ENCODE measurements at places on chromosomes 4 and X.

DNA sequence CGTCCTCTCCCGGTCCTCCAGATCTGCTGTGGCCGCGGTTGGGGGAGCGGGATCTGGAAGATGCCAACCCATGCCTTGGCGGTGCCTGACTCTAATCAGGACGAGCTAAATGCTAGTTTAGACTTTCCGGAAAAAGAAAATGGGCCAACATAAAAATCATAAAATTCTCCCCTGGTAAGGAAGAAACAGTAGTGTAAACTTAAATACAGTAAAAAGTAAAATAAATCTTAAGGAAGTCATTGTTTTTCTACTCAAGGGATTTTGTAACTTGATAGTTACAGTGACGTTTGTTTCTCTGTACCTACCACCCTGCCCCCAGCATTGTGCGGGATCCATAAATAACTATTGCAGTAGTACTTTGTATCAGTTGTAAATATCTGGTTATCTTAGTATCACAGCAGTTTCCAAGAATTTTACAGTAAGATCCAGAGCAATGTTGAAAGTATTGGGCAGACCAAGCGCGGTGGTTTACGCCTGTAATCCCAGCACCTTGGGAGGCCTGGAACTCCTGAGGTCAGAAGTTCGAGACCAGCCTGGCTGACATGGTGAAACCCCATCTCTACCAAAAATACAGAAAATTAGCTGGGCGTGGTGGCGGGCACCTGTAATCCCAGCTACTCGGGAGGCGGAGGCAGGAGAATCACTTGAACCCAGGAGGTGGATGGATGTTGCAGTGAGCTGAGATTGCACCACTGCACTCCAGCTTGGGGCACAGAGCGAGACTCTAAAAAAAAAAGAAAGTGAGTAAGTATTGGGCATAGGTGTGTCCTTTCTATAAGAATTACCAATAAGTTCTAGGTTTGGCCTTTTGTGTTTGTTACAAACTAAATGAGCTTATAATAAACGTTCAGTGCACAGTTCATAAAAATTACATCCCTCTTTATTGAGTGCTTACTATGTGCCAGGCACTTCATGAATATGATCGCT lies 1.0 kb upstream of the PLA2G12A start:
- no peak for DNase-seq

- DNase-seq = peak; percentile 89
Measured at GRCh38 chrX:97672608-97673007, 788.9 kb downstream of the RPA4 start.

DNA sequence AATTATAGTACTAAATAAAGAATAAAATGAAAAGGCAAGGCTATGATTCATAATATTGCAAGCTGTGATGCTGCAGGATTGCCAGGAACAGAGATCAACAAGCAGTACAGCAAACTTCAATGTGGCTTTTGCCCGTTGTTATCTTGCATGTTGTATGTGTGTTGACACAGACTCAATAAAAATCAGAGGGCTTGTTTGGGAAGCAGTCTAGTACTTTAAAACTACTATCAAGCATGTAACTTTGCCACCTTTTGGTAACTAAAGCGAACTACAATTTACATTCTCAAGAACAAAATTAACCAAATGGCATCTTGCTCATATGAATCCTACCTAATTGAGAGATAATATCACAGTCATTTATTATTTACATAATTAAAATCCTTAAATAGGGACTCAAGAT lies 79.8 kb upstream of the GPM6A start:
- peak; percentile 78 for DNase-seq

DNA sequence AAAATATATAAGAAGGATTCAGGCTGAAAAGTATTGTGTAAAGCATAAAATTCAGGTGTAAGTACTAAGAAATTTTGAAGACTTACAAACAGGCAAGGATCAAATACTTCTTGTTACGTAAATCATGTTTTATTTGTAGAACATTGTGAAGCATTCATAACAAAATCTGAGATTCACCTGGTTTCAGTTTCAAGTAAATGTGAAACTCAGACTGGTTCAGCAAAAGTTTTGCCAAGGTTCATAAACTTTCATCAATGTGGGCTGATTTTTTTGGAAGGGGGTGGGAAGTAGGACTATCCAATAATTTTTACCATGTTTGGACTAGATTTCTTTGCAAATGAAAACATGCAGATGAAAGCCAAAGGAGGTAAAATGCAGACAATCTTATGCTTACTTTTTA lies 527.7 kb downstream of the ANKRD50 start:
- DNase-seq = no peak

- DNase-seq = no peak
Measured at GRCh38 chrX:28589046-28589445, 1.8 kb downstream of the IL1RAPL1 start.

- DNase-seq = peak; percentile 21
Measured at GRCh38 chr4:17817027-17817426, 6.2 kb downstream of the NCAPG start.

- no peak for DNase-seq
Measured at GRCh38 chrX:101393530-101394305, 2.9 kb downstream of the RPL36A start.

DNA sequence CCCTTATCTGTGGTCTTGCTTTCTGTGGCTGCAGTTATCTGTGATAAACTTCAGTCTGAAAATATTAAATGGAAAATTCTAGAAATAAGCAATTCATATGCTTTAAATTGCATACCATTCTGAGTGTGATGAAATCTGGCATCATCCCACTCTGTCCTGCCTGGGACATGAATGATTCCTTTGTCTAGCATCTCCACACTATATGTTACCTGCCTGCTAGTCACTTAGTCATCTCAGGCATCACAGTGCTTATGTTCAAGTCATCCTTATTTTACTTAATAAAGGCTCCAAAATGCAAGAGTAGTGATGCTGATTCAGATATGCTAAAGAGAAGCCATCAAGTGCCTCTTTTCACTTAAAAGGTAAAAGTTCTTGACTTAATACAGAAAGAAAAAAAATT lies 14.3 kb upstream of the RAB9B start:
- DNase-seq = no peak

DNA sequence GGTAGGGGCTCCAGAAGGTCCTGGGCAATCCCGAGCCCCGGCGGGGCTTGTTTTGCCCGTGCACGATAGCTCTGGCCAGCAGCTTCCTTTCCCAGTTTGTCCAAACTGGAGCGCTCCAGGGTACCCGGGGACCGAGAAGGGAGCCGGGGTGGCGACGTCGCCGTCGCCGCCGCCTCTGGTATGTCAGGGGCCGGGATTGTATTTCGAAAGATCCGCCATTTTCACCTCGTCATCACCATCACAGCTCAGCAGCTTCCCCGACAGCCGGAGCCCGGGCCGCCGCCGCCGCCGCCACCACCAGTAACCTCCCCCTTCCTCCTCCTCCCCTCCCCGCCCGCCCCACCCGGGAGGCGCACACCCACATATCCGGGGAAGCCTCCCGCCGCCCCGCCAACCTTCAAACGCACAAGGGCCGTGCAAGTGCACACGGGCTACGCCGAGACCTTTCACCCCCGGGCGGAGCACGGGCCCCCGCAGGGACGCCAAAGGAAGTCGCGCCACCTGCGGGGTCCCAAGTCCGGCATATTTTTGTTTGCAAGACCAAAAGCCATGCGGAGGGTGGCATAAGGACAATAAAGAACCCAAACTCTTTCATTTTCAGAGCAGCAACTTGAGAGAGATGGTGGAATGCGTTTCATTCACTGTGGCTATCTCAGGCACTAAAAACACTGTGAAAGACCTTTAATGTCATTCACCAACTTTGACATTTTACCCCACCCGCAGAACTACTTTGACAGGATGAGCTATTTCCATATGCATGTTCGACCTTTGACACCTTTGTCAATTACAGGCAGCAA lies at the start of gene LIN54:
TSS of gene LIN54 (minus strand) at position 302 of the 797 bp plus-strand sequence. CDS start 25,979 bp downstream, outside the sequence.
- DNase-seq = peak; percentile 42

DNA sequence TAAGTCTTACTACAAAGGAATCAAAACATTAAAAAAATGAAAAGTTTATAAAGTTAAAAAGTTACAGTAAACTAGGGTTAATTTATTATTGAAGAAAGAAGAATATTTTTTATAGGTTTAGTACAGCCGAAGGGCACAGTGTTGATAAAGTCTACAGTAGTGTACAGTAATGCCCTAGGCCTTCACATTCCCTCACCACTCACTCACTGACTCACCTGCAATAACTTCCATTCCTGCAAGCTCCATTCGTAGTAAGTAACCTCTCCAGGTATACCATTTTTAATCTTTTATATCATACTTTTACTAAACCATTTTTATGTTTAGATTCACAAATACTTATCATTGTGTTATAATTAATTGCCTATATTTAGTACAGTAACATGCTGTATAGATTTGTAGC lies 307.5 kb upstream of the FAM241A start:
- DNase-seq = no peak

- DNase-seq = no peak
Measured at GRCh38 chr4:144509088-144510015, 136.6 kb upstream of the HHIP start.

DNA sequence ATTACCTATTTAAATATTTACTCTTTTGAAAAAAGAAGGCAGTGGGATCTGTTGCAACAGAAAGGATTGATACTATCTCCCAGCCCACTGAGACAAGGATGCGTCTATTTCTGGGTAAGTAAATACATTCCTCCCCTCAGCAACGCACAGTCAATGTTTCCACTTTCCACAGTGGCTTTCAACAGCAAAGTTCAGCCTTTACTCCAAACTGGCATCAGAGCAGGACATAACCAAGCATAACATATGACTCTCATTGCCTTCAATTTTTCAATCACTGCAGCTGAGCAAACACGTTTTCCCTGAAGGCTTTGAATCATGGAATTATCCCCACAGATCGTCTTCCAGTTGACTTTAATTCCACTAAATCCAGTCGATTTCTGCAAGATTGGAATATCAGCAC lies 160.3 kb upstream of the FRG1 start:
- no peak for DNase-seq

DNA sequence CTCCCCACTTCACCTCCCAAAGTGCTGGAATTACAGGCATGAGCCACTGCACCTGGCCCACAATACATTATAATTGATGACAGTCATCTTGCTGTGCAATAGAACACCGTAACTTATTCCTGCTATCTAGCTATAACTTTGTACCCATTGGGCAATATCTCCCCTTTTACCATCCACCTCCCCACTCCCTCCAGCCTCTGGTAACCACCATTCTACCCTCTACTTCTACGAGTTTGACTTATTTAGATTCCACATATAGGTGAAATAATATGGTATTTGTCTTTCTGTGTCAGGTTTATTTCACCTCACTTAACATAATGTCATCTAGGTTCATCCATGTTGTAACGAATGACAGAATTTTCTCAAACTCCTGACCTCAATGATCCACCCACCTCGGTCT lies 8.2 kb upstream of the TEX11 start:
- no peak for DNase-seq

DNA sequence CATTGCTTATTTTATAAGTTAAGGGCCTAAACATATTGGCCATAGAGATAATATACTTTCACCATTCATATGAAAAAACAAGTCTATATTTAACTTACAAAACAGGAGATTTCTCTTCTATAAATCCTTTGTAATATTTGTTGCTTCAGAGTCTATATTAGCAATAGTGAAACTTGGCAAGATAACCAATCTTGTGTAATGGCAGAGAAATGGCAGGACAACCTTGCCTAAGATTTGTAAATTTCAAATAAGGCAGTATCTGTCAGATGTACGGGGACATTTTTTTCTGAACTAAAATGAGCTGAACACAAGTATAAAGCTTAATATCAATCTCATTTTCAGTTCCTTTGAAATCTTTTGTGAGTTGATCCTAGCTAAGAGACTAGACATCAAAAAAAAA lies 17.8 kb upstream of the CPEB2 start:
- DNase-seq = no peak

DNA sequence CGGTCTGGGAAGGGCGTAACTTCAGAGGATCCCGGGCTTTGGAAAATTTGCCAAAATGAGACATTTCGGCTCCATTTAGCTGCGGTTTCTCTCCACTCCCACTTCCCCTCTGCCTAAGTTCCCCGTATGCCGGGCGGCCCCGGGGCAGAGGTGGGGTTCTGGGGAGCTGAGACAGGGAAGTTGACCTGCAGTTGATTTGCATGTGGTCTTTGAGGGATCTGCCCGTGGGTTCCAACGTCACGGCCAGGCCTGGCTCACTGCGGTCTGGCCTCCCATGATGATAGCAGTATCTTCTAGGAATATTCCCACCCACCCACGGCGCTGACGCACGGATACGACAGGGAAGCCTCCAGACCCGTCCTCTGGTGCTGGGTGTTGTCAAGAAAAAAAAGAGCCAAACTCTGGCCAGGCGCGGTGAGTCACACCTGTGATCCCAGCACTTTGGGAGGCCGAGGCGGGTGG lies 27.3 kb upstream of the CRLF2 start:
- no peak for DNase-seq

DNA sequence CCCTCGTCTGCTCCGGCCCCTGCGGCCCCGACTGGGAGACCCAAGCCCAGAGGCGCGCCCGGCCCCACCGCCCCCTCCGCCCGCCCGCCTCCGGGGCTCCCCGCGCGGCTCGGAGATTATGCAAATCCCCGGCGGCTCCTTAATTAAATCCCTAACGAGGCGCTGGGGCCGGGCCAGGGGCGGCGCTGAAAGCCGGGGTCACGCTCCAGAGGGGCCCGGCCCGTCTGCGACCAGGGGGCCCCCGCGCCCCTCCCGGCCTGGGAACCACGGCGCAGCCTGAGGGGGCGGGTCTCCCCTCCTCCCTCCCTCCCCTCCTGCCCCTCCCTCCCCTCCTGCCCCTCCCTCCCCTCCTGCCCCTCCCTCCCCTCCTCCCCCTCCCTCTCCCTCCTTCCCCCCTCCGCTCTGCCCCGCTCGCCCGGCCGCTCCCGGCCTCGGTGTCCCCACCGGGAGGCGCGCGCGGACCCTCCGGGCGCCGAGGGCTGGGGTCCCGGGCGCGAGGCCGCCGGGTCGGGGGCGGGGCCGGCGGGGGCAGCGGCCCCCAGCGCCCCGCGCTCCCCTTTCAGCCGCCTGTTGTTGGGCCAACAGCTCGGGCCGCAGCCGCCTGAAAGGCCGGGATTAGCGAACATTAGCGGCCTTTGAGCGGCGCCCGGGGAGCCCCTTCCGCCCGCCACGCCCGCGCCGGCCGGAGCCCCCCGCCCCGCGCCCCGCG lies 25.9 kb upstream of the FGFR3 start:
- no peak for DNase-seq

- DNase-seq = no peak
Measured at GRCh38 chr4:184688447-184688846, 38.9 kb downstream of the PRIMPOL start.

DNA sequence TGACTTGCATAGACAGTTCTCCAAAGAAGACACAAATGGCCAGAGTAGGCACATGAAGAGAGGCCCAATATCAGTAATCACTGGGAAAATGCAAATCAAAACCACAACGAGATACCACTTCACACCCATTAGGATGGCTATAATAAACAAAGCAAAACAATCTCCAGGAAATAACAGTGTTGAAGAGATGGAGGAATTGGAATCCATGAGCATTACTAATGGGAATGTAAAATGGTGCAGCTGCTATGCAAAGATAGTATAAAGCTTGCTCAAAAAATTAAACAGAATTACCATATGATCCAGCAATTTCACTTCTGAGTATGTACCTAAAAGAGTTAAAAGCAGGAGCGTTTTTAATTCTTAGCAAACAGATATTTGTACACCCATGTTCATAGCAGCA lies 17.0 kb upstream of the TMEM33 start:
- no peak for DNase-seq

GRCh38 chr4:54423066-54423465 lies 194.0 kb downstream of the PDGFRA start:
- DNase-seq = no peak
